ENCODE measurements at places on chromosomes 6 and 20.

DNA sequence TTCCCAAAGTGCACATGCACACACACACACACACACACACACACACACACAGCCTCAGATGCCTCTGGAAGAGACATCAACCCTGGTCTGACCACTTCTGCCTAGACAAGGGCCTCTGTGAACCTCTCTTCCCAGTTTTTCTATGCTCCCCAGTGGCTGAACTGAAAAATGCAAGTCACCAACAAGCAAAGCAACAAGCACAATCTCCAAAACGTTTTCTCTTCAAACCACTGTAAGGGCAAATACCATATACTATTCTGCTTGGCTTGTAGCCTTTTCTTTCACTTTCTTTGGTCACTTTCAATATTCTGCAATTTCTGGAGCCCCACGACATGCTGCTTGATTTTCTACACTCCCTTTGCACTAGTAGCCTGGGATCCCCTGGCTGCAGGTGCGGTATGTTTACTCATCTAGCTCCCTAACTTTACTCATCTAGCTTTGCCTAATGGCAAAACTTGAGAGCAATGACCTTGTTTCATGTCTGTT lies 121.4 kb upstream of the DST start:
- no peak for DNase-seq

DNA sequence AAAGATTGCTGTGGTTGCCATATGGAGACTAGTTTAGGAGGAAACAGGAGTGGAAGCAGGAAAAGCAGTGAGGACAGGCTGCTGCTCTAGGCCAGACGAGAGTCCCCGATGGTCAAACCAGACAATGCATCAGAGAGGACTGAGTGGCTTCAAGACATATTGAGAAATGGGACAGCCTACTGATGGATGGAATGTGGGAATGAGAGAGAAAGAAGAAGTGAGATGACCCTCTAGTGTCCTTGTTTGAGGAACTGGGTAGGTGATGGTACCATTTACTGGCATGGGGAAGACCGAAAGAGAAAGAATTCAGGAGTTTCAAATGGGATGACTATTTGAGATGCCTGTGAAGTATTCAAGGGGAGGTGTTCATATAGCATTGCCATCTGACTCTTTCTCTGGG lies 111.8 kb upstream of the LAMP5 start:
- DNase-seq, result no peak

GRCh38 chr6:124941259-124941658 lies 21.0 kb upstream of the RNF217 start:
- DNase-seq, result no peak

DNA sequence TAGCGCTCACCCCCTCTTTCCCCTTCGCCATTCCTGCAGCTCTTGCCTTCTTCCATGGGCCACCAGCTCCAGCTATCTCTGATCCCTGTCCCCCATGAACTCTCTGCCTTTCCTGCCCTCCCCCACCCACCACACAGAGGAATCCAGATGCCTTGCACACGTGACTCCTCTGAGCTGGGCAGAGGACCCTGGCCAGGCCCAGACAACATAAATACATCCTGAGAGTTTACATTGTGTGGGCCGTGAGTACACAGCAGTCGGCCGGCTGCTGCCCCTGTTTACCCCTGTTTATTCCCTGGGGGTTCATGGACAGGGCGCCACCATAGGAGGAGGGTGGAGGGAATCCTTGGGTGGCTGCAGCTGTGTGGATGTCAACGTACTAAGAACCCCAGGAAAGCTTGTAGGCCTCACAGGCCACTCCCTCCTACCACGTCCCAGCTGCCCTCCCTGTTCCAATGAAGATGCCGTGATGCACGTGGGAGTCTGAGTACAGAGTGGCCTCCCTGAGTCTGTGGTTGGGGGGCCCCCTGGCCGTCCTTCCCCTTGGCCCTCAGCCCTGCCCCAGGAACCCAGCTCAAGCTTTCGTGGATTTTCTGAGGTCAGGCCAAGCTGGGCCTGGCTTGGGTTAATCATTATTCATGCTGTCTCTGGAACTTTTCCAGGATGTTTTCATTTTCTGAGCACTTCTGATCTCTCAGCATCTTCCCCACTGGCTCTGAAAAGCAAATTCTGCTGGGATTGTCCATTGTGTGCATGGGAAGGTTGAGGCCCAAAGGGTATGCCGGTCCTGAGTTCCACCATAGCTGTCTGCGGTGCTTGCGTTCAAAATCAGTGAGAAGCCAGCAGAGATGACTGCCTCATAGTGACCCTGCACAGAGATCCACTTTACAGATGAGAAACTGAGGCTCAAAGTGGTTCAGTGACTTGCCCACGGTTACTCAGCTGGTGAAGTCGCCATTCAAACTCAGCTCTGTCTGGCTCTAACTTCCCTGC lies 136.3 kb downstream of the MRPL14 start:
- no peak for DNase-seq

- no peak for DNase-seq
These were observed 217.6 kb upstream of the PMEPA1 start for GRCh38 chr20:57927376-57927775.

GRCh38 chr6:124872361-124873065 lies 89.7 kb upstream of the RNF217 start:
- DNase-seq, result no peak

DNA sequence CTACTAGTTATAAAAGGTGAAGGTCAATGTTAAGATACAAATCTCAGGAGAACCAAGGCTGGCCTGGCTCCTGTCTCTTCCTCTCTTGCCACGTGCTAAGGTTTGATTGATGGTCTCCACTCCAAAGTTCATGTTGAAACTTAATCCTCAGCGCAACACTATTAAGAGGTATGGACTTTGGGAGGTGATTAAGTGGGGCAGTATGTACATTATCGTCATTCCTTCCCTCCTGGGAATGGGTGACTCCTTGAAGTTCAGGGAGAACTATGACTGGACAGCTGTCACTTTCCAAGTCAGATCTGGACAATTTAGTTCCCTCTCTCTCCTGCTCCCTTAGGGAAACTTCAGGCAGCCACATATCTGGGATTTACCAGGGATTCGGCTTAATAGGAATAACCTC lies 50.5 kb downstream of the KCNK5 start:
- no peak for DNase-seq

DNA sequence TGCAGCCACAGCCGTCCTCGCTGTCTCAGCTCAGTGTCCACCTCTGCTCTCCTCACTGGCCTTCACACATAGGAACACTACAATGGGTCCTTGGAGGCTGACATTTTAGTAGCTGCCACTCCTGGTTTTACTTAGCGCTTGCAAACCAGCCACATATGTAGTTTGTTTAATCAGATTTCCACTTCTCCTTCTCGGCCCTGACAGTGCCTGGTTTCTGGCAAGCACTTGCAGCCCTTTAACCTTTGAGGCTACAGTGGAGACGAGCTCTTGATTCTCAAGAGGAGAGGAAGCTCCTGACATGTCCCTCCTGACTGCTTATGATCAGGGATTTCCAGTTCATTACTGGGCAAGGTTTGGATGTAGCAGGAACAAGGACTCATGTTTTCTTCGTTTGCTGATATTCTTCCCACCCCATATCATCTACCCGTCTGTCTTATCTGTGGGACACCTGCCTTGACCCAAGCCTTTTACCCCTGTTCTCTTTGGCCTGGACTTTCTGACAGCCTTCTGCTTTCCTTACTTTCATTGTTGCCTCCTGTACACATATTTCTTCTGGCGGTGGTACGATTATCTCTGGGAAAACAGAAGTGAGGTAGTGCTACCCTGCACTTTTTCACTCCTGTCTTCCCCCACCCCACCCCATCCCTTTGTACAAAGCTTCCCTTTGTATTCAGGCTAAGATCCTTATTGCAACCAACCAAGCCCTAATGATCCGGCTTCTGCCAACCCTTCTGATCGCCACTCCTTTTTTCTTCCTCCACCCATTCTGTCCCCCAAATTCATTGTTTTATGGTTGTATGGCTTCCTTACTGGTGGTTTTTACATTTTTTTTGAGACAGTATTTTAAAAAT lies 31.2 kb downstream of the CEP43 start:
- DNase-seq, result no peak

DNA sequence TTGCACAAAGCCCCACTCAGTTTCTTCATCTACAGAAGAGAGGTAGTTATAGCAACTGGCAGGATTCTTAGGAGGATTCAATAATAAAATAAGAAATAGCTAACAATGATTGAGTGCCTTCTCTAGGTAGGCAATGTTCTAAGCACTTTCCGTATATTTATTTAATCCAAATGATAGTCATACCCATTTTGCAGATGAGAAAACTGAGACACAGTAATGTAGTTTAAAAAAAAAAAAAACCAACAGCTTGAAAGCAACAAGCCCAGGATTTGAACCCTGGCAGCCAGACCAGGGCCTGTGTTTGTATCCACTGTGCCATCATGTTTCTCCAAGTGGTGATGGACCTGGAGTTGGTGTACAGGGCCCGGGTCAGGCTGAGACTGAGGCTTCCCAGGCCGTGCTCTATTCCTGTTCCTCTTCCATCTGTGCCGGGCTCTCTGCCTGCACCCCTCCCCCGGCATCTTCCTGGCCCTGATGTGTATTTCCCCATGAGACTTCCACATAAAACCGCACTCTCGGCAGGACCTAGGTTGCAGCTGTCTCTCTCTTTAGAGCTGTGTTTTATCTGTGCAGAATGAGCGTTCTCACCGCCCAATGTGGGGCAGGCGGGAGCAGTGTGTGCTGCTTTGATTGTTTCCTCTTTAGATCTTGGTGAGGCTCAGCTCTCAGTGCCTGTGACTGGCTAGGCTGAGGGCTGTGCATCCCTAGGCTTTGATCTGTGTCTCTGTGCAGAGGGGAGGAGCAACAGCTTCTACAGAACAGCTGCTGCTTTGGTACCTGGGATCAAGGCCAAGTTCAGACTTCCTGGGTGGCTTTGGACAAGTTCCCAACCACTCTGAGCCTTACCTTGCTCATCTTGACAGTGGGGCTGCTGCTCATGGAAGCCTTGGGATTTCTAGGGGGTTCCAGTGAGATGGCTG lies 49.5 kb downstream of the TOX2 start:
- peak; percentile 53 for DNase-seq

DNA sequence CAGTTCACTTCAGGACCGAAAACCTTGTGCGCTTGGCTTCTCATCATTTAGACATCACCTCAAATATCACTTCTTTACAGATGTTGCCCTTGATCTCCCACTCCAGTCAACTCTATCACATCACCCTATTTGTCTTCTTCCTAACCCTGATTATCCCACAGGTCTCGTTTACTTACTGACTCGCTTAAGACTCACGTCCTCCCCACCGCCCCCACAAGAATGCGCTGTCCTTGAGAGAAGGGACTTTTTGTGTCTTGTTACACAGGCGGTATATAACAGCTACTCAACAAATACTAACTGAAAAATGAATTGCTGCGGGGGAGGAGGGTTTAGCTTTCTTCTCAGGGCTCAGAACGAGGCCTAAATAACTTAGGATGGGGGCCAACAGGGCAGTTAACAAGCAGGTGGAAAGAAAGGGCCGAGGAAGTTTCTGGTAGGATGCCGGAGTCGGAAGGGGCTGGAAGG lies 527 bp downstream of the TOMM34 start:
- peak; percentile 33 for DNase-seq

- DNase-seq, result no peak
These were observed 1.6 kb downstream of the MAP3K5 start for GRCh38 chr6:136790411-136791295.

All from T follicular helper cell (primary cell).